ENCODE measurements at places on chromosomes 7 and 10. TPM values are rescaled to one million over a fixed set of nuclear protein-coding genes. Genes with fewer than 3 reads are reported as not detected.

ZNF117 gene
- 0.32 TPM for total RNA-seq

RBAK gene
- total RNA-seq, result 5.6 TPM

OPN1SW gene
- not detected for total RNA-seq

CASD1 gene
- 9.2 TPM for total RNA-seq

CRCP gene
- total RNA-seq, result 27.6 TPM

TRIM73 gene
- total RNA-seq, result 2.1 TPM

MINDY4 gene
- 2.3 TPM for total RNA-seq

GIMAP1 gene
- total RNA-seq, result not detected

TMEM229A gene
- not detected for total RNA-seq

HK1 gene
- 41.9 TPM for total RNA-seq

TMEM273 gene
- not detected for total RNA-seq

SPAM1 gene
- total RNA-seq, result not detected

Data from A549 treated with Hydrocortisone at 1 μM for 4 hours (cell line).